Fibroblast of skin of abdomen (primary cell): ENCODE measurements at places on chromosomes 1 and 21.

DNA sequence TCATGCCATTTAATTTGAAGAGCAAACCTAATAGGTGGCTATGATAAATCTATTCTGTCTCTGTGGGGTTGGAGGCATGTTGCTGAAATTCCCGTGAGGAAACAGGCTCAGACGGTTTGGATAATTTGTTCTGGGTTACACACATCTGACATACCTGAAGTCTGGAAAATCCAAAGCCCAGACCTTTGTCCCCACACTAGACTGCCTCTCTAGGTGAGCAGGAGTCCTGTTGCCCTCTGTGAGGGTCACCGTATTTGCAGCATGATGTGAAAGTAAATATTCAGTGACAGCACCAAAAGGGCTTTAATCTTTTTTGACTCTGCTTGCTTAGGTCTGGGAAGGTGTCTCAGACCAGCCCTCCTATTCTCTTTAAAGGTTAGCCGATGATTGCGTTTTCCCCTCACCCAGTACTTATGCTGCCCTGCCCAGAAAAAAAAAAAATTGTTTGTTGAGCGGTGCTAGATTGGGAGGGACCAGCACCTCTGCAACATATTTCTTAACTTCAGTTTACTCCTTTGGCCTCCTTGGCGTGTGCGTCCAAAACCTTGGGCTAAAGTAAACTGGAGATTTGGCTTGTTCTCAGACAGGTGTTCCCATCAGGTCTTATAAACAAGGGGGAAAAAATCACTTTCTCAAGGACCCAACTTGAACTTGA is 67.0 kb downstream of the CACHD1 start:
- DNase-seq, result no peak

GRCh38 chr21:41466024-41466820 is 40.2 kb downstream of the MX1 start:
- no peak for DNase-seq

DNA sequence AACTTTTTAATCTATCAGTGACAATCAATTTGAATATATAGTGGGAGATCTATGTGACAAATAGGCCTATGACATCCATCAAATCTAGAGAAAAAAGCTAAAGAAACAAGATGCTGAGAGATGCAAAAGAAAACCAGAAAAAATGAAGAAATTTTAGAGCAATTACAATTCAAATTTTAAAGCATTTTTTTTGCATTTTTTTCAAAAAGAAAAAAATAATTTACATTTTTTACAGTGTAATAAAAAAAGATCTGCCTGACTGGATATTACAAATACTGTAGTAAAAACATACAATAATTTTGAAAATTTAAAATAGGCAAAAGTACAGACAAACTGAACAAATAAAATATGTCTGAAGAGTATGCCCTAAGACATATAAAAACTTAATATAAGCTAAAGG is 14.4 kb downstream of the CD34 start:
- no peak for DNase-seq

DNA sequence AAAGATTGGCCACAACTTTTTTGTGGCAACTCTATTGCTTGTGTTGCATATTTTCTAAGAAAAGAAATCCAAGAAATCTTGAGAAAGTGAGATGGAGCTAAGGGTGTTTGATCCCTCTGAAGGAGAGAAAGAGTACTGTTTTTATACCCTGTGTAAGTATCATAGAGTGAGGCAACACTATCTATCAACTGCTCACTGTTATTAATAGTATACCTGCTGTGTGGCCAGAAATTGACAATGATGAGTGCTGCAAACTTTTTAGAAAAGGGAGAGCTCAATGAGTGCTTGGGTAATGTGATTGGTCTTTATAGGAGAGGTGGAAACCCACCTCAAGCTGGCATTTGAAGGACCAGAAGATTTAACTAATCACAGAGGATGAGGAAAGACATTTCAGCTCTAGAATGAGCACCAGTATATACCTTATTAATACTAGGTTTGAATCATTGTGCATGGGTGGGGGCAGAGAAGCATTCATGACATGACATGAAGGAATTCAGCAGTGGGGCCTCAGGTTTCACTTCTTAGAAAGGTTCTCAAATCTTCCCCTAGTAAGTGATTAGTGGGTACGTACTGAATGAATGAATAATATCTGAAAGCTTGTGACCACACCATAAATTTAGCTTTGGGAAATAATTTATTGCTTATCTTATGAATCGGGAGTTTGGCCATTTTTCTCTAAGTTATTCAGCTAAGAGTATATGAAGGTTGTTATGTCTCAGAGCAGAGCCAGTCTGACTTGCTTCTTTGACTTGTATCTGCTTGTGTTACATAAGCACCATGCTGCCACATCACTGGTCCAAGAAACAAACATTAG is 169.2 kb upstream of the SGIP1 start:
- DNase-seq, result peak; percentile 96

- DNase-seq, result no peak
Measured at GRCh38 chr1:166763318-166763717, 76.0 kb upstream of the POGK start.

GRCh38 chr1:193891788-193892187 is 705.4 kb upstream of the B3GALT2 start:
- no peak for DNase-seq

- DNase-seq, result peak; percentile 43
Measured at GRCh38 chr1:227728059-227728891, 6.8 kb downstream of the JMJD4 start.

GRCh38 chr1:42037586-42037985 is 115.6 kb upstream of the GUCA2B start:
- no peak for DNase-seq

DNA sequence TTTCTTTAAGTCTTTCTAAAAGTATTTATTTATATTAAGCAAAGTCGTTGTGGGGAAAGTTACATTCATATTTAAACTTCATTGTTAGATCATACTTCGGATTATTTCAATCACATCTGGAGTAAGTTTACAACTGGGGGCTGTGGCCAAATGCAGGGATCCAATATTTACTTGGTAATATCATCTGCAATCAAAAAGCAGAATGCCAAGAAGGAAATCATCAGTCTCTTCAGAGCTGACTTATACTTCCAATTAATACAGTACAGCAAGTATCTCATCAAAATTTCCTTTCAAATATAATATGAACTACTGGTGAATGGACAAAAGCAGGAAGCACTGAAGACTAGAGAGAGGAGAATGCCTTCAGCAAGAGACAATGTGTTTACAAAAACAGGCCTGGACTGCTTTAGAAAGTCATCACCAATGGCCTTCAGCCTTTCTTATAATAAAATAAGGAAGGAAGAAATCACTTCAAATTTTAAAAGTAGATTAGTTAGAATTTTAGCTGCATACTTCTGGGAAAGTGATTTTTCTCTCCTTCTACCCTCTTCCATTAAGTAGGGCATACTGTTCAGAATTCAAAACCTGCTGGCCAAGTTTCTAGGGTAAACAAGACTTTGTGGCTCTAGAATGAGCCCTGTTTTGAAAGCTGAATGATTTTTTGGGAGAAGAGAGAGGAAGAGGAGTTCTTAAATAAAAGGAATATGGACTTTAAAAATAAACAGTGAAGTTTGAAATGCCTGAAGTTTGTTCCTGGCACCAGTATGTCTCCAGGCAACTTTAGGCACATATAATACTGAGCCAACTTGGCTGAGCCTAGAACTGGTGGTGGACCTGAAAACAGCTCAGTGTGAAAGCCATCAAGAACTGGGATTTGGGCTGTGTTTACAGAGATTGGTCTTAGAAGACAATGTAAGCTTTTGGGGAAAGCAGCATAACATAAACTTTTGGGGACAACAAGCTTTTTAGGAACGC is 22.2 kb upstream of the MYOC start:
- DNase-seq, result no peak

DNA sequence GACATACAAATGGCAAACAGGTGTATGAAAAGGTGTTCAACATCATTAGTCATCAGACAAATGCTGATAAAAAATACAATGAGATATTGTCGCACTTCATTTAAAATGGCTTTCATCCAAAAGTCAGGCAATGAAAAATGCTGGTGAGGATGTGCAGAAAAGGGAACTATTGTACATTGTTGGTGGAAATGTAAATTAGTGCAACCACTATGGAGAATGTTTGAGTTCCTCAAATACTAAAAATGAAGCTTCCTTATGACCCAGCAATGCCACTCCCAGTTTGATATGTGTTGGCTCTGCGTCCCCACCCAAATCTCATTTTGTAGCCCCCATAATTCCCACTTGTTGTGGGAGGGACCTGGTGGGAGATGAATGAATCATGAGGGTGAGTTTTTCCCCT is 309.7 kb upstream of the ZRANB2 start:
- DNase-seq, result no peak

DNA sequence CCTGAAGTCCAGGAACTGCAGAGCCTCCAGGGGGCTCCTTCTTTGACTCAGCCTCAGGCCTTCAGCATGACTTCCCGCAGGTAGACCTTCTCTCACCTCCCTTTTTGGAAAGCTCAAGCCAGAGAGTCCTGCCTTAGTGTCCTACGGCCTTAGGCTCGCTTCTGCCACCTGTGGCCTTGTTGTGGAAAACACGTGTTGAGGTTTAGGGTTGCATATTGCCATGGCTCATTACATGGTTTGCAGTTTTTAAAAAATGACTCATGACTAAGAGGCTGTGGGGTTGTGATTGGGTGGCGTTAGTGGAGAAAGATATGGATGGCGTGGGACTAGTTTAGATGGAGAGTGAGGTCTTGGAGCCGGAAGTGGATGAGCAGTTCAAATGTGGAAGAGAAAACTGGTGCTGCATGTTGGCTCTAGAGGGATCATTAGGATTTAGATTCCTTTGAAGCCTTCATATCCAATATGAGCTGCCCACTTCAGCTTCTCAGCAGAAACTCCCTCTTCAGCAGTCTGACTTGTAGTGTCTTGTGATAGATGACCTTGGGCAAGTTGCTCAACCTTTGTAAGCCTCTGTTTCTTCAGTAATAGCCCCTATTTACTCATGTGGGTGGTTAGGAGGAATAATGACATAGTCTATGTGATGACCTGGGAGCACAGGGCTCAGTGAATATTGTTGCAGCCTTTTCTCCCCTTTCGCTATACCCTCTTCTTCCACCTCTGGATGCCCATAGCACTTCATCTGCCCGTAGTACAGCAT is 6.5 kb upstream of the FGGY start:
- no peak for DNase-seq

DNA sequence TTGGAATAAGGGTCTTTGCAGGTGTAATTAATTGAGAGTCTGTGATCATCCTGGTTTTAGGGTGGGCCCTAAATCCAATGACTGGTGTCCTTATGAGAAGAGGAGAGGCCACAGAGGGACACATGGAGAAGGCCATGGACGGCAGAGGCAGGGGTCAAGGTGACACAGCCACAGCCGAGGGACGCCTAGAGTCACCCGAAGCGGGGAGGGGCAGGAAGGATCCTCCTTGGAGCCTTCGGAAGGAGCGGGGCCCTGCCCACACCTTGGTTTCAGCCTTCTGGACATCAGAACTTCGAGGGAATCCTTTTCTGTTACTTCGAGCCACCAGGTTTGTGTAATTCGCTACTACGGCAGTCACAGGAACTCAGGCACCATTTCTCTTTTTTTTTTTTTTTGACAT is 31.1 kb downstream of the RRP1 start:
- no peak for DNase-seq

DNA sequence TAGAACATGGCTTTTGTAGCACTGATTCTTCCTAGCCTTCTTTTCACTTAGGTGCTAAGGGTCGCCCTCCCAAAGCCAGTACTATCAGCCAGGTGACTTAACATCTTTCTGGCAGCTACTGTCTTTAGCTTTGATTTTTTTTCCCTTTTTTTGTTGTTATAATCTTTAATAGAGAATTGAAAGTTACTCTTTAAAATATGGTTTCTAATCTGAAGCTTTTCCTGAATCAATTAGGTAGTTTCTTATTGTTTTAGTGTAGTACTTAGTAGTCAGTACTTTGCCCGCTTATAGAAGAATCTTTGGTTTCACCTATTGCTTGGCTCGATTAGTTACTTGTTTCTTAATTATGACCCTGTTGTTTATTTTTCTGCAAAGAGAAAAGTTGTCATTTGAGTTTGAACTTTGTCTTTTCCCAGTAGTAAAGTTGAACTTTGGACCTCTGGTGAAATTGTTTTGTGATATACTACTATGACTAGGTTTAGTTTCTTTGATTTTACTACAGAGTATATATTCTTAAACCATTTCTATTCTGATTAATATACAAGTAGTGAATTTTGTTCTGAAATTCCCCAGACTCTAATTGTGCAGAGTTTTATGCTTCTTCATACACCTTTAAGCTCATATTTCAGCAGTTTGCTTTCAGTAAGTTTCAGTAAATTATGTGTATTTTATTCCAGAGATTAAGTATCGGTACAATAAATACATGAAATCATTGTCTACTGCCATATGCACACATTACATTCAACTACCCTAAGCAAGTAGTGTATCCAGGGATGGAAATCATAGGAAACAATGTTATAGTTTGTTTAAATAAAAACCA is 3.9 kb downstream of the MAGI3 start:
- no peak for DNase-seq

- no peak for DNase-seq
Measured at GRCh38 chr1:4561205-4561604, 93.2 kb upstream of the AJAP1 start.

GRCh38 chr21:29193901-29194300 is 63.5 kb downstream of the MAP3K7CL start:
- no peak for DNase-seq

DNA sequence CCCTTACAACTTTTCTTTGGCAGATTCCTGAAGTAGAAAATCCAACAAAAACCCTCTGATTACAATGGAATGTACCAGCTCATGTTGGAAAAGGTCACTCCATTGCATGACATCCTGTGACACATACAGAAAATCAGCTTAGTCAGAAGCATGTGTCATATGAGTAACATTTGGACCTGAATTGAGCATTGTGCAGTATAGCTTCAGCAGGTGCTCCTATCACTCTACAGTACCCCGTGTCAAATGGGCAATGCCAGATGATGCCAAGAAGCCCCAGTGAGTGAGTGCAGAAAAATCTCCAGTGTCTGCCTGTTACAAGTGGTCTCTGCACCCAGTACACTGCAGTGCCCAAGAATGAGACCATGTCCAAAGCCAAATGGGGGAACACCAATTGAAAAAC is 129.7 kb upstream of the RUNX1 start:
- peak; percentile 35 for DNase-seq

GRCh38 chr21:39955326-39955725 is 88.1 kb downstream of the PCP4 start:
- DNase-seq, result no peak
